ENCODE measurements at places on chromosomes 12 and 14. TPM values are rescaled to one million over a fixed set of nuclear protein-coding genes. Genes with fewer than 3 reads are reported as not detected.

Gene SMOC1
- 2.0 TPM for total RNA-seq

Gene RNU6-8
- total RNA-seq = not detected

Gene PLBD2
- total RNA-seq = 14.3 TPM

Gene CLEC4C
- not detected for total RNA-seq

Gene GPR68
- total RNA-seq = 2.3 TPM

Gene CLMN
- total RNA-seq = 200 TPM

Gene AGAP2
- 1.3 TPM for total RNA-seq

Gene TAS2R9
- total RNA-seq = not detected

- DNase-seq = no peak
Observed at GRCh38 chr12:130990034-130990433, 36.3 kb downstream of the ADGRD1 start.

DNA sequence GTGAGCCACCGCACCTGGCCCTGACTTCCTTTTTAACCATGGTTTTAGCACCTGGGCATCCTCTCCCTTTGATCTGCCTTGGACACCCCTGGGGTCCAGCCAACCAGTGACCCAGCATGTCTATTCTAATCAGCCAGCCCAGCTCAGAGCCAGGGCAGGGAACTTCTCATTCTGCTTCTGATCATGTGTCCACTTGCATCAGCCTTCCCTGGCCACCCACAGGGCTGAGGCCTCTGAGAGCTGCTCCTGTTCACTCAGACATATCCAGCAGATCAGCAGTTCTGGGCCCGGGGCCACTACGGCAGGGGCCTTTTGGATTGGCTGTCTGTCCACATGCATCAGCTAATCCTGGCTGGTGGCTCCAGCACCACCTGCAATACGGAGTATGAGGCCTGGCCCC, 117.9 kb upstream of the MAP1LC3B2 start:
- no peak for DNase-seq

DNA sequence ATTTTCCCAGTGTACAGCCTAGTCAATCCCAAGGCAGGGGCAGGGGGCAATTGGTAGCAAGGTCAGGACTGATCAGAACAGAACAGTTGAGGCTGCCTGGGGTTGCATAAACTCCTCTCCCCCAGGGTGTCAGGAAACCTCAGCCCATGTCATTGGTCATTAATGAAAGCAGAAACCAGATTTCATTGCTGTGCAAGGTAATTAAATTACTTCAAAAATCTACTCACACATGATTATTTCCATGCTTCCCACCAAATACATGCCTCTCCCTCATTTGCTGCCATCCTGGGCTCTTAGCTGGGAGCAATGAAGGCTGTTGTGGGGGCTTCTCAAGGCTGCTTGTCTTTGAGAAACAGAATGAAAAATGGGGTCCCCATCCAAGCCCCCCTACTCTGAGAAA, 124.2 kb downstream of the PHETA1 start:
- no peak for DNase-seq

- no peak for DNase-seq
Observed at GRCh38 chr12:46490635-46491034, 118.1 kb upstream of the SLC38A2 start.

- DNase-seq = no peak
Observed at GRCh38 chr14:86481104-86481503, 951.2 kb downstream of the FLRT2 start.

- no peak for DNase-seq
Observed at GRCh38 chr14:34775342-34775741, 60.9 kb upstream of the CFL2 start.

DNA sequence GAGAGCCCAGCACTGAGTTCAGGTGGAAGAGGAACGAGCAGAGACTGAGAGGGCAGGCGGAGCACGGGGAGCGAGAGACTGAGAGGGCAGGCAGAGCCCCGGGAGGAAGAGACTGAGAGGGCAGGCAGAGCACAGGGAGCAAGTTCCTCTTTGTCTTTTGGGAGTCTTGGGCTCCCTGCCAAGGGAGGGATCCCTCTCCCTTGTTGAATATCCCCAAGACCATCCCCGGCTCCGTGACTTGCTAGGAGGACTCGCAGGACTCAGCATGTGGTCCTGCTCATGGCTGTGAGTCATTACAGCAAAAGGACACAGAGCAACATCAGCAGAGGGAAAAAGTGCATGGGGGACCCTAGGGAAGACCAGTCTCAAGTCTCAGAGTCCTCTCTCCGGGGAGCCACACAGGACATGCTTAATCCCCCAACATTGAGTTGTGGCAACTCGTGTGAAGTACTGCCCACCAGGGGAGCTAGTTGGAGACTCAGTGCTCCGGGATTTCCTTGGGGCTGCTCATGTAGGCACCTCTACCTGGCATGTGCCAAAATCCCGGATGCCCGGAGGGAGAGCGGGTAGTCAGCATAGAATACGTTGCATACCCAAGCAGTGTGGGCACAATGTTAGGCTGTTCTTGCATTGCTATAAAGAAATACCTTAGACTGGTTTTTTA, 81.0 kb downstream of the CCDC92 start:
- DNase-seq = no peak

DNA sequence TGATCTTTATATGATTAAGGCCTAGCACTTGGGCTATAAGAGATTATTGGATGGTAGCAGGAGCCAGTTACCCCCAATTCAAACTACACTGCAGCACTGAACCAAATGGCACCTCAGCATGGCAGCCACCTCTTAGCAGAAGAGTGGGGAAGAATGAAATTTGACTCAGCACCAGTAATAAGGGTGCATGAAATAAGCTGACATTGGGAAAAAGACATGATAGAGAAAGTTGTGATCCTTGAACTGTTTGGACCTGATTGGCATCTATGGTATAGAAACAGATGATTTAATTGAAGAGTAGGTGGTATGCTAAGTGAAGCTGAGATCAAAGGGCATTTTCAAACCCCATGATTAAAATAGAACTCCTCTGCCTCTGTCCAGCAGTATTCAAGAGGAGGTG, 389.5 kb downstream of the FOXG1 start:
- no peak for DNase-seq

DNA sequence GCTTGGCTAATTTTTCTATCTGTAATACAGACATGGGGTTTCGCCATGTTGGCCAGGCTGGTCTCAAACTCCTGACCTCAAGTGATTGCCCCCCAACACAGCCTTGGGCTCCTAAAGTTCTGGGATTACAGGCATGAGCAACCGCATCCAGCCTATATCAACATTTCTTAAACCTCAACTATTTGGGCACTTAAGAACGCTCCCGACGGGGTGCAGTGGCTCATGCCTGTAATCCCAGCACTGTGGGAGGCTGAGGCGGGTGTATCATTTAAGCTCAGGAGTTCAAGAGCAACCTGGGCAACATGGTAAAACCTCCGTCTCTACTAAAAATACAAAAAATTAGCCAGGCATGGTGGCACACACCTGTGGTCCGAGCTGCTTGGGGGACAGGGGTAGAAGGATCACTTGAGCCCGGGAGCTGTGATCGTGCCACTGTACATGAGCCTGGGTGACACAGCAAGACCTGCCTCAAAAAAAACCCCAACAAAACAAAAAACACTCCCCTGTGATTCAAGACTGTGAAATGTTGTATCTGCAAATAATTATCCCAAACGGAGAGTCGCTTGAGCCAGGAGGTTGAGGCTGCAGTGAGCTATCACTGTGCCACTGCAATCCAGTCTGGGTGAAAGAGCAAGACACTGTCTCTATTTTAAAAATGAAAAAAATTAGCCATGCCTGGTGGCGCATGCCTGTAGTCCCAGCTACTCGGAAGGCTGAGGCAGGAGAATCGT, 21.5 kb downstream of the PPTC7 start:
- no peak for DNase-seq

- DNase-seq = no peak
Observed at GRCh38 chr12:97260786-97261185, 201.8 kb upstream of the RMST start.

DNA sequence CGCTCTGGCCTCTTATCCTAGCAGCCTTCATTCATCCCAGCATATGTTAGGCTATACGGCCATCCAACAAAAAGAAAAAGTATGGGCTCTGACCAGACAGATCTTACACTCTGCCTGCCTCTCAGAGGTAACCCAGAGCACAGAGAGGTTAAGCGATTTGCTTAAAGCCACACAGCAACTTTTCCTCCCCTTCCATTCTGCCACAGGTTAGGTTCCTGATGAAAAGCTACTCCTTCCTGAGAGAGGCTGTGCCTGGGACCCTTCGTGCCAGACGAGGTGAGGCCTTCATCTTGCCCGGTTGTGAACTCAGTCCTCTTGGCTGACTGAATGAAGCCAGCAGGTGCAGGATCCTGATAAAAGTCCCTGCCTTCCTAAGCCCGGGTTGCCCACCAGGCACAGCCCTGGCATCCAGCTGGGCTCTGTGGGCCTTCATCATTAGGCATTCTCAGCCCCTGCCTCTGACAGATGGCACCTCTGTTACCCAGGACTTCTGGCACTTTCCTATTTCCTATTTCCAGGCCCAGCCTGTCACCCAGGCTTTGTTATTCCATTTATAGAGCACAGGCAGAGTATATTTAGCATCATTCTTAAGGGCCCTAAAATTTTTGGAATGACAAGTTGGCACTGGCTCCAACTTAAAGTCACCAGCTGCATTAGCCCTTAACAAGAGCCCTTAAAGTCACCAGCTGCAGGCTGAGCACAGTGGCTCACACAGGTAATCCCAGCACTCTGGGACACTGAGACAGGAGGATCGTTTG, 12.8 kb downstream of the SOAT2 start:
- no peak for DNase-seq

GRCh38 chr12:122394626-122395194, 27.8 kb downstream of the CLIP1 start:
- no peak for DNase-seq

- DNase-seq = no peak
Observed at GRCh38 chr14:27372771-27373170, 774.9 kb upstream of the NOVA1 start.

DNA sequence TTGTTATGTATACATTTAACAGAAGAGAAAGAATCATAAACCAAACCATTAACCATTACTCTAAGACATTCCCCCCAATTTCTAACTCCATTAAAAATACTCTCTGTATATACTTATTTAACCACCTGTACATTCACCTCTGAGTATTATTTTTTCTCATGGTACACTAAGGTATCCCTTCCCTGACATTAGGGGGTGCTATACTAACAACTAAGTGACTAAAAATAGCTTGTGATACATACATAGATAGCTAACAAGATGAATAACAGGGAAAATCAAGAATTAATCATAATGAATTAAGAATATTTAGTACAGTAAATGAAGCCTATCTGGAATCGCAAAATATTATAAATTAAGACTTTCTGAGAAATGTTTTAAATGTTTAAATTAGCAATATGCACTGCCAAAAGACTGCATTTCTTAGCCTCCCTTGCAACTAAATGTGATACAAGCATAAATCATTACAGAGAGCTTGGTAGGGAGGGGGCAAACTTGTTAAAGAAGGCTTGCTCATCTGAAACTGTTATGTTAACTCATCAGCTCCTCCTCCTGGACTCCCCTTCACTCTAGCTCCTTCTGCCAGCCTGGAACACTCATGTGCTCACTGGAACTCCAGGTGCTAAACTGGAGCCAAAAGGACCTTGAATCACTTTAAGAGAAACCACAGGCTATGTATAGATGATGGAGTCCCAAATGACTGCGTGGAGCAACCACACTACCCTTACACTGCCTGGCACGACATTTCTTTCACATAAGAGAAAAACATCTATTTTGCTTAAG, 14.9 kb downstream of the C2CD5 start:
- DNase-seq = no peak

GRCh38 chr12:94545935-94546771, 86.5 kb upstream of the CEP83 start:
- DNase-seq = peak; percentile 63

GRCh38 chr14:78367355-78367754, 197.2 kb downstream of the NRXN3 start:
- no peak for DNase-seq

DNA sequence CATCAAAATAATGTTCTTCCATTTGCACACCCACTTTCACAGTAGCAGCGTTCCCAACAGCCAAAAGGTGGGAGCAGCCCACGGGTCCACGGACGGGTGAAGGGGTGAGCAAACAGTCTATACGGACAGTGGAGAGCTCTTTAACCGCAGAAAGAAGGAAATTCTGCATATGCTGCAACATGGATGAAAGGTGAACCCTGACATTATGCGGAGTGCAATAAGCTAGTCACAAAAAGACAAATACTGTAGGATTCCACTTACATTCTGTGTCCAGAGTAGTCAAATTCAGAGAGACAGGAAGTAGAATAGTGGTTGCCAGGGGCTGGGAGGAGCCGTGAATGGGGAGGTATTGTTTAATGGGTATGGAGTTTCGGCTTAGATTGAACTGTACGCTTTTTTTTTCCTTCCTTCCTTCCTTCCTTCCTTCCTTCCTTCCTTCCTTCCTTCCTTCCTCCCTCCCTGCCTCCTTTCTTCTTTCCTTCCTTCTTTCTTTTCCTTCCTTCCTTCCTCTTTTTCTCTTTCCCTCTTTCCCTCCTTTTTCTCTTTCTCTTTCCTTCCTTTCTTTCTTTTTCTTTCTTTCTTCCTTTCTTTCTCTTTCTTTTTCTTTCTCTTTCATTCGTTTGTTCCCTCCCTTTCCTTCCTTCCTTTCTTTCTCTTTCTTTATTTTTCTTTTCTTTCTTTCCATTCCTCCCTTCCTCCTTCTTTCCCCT, 15.8 kb upstream of the ANKRD9 start:
- DNase-seq = peak; percentile 65

DNA sequence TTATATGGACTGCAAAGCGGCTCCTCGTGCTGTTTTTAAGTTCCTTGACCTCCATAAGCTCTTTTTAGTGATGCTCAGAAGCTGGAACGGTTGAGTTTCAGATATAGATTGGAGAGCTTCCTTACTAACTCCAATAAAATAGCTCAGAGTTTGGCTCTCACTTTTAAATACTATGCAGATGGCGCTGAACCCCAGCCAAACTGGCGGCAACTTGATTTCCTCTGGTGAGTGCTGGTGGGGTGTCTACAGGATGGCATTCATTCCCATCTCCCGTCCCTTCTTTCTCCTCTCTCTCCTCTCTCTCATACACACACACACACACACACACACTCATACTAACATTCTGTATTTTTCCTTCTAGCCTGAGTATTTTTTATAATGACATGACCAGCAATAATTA, 346.3 kb downstream of the ETNK1 start:
- DNase-seq = no peak

DNA sequence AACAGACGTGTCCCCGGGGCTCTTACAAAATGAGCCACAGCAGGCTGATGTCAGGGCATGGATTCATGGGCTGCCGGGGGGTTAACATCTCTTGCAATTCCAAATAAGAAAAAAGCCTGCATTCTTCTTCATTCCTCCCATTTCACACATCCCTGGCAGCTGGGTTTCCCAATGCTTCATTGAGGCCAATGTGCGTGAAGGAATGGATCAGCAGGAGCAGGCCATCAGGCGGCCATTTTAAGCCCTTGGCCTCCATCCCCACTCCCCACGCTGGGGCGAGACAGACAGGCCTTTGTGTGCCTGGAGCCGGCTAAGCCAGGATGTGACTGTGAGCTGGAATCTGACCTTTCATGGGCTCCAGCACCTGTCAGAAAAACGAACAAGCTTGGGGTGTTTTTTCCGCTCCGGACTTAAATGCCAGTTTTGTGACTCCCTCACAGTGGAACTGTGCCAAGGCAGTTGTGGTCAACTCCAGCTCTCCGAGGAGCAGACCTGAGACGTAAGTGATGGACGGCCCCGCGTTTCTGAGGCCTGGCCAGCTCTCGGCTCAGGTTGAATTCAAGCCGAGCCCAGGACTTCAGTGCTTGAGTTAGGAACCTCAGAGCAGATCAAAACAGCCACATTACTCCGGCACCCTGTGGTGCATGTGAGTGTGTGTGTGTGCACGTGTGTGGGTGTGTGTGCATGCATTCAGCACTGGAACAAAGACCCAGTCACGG, 133.1 kb downstream of the TMEM30B start:
- no peak for DNase-seq

Data from mucosa of descending colon (tissue), 3 donors.